NCI-H2029 treated with DMSO at 0.1 percent for 48 hours (cell line): ENCODE measurements at places on chromosomes 12 and 14.

GRCh38 chr12:24966951-24967564 lies 18.2 kb upstream of the BCAT1 start:
- no peak for DNase-seq

DNA sequence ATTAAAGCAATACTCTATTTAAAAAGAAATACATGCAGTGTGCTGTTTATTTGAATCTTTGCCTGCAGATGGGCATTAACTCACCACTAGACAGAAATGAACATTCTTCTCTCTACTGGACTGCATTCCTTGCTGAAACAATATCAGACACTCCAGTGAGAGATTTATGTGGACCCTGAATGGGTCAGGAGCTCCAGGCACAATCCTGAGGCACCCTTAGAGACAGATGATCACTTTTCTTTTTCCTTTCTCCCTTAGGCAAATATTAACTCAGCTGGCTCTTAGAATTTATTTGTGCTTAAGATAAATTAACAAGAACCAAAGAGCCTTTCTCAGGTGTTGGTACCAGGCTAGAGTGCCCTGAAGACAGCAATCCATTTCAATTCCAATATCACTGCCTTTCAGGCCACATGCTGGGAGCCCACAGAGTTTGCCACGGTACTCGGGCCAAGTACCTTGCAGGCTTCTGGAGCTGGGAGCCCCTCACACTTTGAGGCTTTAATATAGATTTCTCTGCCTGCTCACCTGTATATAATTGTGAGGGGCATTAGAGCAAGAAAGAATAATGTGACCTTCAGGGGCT lies 173.0 kb downstream of the EMP1 start:
- DNase-seq = peak; percentile 80

- no peak for DNase-seq
Measured at GRCh38 chr14:21026274-21026987, 1.6 kb upstream of the NDRG2 start.

GRCh38 chr12:63496654-63497053 lies 171.6 kb downstream of the DPY19L2 start:
- no peak for DNase-seq

DNA sequence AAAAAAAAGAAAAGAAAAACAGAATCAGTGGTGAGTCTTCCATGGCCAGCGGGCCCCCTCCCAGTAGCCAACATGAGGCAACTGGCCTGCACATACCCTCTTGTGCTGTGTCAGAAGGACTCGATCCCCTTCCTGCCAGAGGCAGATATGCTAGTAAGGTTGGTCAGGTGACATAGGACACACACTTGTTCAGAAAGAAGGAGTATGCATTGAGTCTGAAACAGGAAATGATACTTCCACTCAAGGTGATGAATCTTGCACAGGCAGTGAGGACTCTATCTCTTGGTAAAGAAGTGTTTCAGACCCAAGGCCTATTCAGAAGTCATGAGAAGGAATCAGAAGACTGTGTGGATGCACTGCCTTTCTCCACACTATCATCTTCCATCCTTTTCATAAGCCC lies 269.7 kb upstream of the FAR2 start:
- no peak for DNase-seq

DNA sequence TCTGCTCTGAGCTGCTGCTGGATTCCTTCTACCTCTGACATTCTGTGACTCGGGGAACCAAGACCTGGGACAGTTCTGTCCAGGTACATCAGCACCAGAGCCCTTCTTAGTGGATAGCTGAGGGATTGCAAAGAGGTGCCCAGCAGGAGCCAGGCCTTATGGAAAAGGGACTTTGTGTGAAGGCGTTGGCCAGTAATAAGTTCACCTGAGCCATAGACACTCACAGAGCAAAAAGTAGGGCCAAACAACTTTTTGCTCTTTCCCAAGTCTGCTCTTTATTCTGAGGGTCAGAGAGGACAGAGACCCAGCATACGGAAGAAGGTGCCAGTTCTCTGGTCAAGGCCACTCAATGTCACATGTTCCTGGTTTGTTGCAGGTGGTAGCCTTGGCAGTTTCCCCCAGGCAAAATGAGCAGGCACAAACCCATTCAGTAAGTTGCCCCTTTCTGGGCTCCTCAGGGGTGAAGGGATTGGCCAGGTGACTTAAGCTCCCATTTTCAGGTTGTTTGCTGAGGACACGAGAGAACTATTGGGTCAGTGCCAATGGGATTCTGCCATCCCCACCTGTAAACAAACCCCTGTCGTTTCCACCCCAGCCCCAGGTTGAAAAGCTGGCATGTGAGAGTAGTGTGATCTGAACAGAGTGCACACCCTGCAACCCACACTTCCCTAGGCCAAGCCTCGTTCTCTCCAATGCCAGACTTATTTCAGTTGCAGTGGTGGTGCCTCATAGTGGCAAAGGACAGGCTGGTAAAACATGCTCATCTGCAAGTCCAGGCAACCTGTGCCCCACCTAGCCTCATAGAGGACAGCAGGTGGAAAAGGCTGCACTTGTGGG lies 150.3 kb downstream of the SMOC1 start:
- peak; percentile 3 for DNase-seq

GRCh38 chr12:5466521-5466960 lies 34.6 kb downstream of the NTF3 start:
- DNase-seq = no peak

DNA sequence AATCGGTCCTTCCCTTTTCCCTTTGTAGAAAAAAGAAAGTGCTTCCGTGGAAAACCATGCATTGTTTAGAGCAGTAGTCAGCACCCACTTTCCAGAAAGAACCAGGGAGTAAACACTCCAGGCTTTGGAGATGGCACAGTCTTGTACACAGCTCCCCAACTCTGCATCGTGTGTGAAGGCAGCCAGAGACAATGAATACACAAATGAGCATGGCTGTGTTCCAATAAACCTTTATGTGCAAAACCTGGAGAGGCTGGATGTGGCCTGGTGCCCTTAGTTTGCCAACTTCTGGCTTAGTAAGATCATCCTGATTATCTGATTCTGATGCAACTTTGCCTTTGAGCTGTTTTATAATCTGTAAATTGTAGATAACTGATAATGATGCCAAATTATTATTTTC lies 463.4 kb upstream of the TMEM132C start:
- peak; percentile 6 for DNase-seq

- no peak for DNase-seq
Measured at GRCh38 chr12:114420182-114420943, 14.4 kb upstream of the TBX5 start.

DNA sequence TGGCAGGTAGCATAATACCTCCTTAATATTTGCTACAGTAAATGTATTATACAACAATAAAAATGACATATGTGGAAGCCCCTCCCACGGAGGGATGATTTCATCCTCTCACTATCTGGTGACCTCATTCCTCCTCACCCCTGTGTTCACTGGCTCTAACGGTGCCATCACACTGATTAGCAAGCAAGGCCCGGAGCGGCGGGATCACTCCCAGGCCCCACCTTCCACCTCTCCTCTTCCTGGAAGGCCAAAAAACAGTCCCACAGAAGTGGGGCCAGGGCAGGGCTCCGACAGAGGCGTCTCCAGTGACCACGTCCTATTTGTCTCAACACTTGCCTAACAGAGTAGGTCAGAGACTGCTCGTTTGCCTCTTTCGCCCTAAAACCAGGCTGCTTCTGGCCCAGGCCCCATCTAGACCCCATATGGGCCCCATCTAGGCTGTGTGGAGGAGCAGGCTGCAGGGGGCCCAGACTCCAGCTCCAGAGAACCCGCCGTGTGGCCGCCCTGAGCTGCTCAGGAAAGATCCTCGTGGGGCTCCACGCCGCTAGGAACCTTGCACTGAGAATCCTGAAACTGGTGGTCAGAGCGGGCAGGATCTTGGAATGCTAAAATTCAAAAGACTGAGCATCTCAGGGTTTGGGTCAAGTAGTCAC lies 3.7 kb downstream of the SELPLG start:
- no peak for DNase-seq

DNA sequence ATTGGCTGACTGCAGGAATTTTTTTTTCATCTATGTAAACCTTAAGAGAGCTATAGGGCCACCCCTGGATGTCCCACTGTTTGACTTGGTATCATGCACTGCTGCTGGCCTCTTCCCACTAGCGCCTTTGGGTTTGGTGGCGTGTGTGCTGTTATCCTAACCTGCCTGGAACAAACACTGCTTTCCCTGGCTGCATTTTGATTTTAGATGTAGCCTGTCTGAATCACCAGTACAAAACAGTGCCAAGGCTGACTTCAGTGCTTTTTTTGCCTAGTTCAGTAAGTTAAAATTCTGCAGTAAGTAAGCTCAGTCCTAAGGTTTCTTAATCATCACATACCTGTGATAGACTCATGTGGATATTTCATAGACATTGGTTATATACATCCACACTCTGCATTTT lies 99.2 kb downstream of the EML1 start:
- DNase-seq = no peak
